ENCODE measurements at places on chromosomes 6 and 20.
A peak's percentile ranks its signal among the peaks of the same experiment; 100 is the strongest.

- no peak for DNase-seq
Measured at GRCh38 chr6:143675946-143676345, 1.8 kb upstream of the PHACTR2 start.

- no peak for DNase-seq
Measured at GRCh38 chr6:145749632-145750031, 14.3 kb upstream of the EPM2A start.

DNA sequence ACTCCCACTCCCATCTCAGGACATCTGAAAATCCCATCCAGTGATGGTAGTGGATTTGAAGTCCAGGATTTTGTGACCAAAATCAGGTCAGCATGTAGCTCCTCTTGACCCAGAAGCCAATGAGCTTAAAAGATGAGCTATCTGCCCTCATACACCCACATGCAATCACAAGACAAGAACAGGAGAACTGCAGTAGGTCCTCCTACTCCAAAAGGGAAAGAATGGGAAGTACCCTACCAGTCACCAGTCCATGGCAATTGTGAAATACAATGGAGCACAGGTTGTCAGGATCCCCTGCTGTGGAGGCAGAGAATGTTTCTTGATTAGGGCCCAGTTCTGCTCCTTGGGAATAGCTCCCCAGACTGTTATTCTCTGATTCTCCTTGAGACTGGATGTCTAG is 347.3 kb upstream of the CNR1 start:
- DNase-seq: no peak

- no peak for DNase-seq
Measured at GRCh38 chr6:163019926-163020325, 292.2 kb downstream of the PACRG start.

- DNase-seq: no peak
Measured at GRCh38 chr20:53975761-53976160, 94.6 kb downstream of the BCAS1 start.

DNA sequence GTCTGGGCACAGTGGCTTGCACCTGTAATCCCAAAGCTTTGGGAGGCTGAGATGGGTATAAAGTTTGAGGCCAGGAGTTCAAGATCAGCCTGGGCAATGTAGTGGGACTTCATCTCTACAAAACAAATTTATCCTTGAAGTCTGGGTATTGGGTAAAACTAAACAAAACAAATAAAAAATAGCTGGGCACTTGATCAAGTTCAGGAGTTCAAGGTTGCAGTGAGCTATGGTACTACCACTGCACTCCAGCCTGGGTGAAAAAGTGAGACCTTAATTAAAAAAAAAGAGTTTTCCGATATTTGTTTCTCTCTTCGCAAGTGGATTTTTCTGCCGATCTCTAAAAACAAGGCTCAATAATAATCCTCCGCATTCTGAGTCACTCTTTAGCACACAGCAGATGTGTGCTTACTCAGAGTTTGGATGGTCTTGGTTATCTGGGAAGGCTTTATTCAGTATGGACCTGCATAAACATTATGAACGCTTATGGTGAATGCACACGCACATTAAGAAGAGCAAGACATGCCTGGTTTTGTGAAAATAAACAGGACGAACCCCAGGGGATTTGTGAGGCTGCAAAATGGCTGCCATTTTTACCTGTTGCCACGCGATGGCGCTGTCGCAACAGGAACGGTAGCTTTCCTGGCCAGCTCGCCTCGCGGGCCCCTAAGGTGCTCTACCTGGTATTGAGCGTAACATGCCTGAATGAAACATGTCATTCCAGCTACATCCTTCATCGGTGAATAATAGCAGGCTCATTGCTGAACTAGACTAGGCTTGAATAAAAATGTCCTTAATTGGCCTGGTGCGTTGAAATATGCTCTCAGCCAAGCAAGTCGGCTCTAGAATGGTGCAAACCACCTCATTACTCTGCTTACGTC is 6.0 kb downstream of the OPN5 start:
- peak; percentile 27 for DNase-seq

DNA sequence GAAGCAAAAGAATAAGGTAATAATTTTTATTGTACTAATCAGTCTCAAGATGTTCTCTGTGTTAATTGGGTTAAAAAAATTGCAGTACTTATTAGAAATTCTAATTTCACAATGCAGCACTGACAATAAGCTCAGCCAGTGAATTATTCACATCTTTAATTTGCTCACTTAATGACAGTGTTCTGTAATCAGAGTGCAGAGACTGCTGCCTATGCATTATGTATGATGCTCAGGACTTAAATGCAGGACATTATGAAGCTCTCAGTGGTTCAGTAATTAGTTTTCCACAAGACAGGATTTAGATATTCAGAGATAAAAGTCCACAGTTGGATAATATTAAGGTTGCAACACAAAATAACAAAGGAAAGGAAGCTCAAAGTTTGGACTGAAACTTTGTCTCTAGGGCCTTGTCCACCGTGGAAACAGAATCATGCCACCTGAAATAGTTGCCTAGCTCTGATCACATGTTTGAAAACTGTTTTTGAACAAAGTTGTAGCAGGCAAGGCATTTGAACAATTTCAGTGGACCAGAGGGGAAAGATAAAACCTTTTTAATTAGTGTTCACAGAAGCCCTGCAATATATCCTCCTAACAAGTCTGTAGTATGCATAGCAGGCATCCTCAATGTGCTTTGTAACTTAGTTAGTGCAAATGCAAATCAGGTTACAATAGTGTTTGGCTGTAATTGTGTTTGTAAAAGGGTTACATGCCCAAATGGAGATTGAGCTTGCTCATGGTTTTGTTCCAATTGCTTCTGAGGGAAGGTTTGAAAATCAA is 23.7 kb upstream of the MMS22L start:
- DNase-seq: no peak

DNA sequence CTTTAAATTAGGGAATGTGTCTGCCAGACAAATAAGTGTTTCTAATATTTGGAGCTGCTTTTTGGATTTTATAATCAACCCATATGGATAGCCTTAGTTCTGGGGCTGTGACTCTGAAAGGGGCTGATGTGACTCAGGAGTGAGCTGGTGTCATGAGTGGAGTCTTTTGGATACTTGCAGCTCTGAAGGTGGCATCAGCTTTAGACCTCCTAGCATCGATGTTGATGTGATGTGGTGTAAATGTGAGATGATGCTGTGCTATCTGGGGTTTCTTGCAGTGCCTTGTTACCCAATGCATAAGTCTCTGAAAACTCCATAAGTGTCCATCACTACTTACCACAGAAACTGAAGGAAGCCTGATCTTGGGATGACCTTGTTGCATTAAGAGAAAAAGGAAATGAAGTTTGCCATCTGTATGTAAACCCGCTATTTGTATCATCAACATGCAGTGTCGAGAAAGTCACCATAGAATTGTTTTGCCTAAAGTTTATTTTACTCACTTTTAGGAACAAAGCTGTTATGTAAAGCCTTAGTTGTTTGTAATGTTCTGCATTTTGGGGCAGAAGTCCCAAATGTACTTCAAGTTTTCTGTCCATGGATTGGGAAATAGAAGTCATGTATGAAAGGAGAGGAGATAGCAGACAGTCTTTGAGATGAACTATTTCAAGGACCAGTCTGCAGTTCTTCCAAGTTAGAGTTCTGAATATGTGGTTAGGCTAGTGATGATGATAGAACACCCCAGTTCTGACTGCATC is 8.0 kb downstream of the FOXO3 start:
- DNase-seq: no peak

DNA sequence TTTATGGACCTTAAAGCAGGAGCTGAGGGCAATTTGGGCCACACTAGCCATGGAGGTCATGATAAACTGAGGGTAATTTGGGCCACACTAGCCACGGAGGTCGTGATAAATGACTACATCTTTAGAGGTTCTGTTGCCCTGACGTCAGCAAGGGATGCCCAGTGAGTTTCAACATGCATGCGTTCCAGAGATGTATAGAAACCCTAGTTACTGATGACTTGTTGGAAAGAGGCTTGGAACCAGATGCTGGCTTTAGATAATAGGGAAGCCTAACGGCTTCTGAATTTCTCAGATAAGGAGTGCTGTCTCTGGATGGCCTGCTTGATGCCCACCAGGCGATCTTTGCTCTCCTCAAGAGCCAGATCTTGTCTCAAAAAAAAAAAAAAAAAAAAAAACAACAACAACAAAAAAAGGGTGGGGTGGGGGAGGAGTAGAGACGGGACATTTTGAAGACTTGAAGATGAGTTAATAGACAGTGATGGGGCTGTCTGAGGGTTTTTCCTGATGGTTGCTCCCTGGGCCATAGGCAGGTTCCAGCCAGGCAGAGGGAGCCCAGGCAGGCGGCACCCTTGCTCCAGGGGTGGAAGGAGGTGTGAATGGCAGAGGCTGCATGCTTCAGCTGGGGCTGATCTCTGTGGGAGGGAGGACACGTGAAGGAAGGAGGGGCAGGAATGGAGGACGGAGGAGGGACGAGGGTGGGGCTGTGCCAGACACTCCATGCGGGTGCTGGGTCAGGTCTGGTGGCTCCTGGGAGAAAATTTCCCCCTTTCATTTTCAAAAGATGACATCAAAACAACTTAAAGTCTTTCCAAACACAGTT is 27.0 kb upstream of the FRMD1 start:
- DNase-seq: no peak

- DNase-seq: no peak
Measured at GRCh38 chr6:160010067-160010466, 41.2 kb downstream of the IGF2R start.

GRCh38 chr6:21914121-21914973 is 320.8 kb downstream of the SOX4 start:
- peak; percentile 25 for DNase-seq

Measured in stimulated activated CD4-positive, alpha-beta T cell treated with anti-CD3 and anti-CD28 coated beads, Interleukin-15, amount 100 ng/mL, for 1 hour (primary cell).